ENCODE measurements at places on chromosomes 1 and 21.

DNA sequence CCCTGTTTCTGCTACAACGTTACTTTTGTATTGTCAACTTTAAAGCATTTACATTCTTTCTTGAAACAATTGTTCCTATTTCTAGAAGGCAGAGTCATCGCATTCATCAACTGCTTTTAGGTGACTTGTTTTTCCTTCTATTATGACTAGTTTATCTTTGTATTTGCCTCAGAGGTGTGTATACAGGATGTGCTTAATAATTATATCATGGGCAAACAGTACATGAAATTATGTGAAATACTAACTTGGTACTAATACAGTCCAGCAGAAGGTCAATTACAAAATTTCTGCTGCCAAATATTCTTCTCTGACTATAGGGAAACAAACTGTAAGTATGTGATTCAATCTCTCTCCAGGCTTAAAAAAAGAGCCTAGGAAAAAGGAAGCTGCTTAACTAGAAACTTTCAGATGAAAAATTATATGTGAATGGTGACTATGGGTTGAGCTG lies 101.6 kb downstream of the C4BPA start:
- DNase-seq = no peak

GRCh38 chr1:241171991-241172390 lies 185.0 kb downstream of the RGS7 start:
- no peak for DNase-seq

GRCh38 chr1:184358256-184358655 lies 28.6 kb upstream of the C1orf21 start:
- DNase-seq = no peak

- no peak for DNase-seq
Observed at GRCh38 chr1:44113095-44113609, 5.5 kb upstream of the KLF17 start.

GRCh38 chr1:171256940-171257606 lies 8.8 kb downstream of the FMO1 start:
- DNase-seq = no peak

DNA sequence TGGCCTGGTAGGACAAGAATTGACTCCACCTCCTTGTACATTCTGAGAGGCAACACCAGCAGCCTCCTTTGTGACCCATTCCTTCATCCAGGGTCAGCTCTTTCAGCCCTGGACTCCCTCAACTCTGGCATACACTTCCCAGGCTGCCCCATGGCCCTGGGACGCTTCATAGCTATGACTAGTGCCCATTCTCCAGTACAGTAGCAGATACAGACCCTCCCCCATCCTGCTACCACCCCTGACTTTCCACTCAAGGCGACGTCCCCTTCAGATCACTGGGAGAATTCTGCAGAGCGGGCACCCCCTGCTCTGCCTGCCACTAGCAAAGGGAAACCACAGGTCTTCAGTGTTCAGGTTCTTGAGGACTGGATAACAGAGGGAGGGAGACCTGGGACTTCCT lies 99.7 kb upstream of the HMGB4 start:
- DNase-seq = no peak

- DNase-seq = no peak
Observed at GRCh38 chr1:62481681-62482080, 44.8 kb downstream of the USP1 start.

DNA sequence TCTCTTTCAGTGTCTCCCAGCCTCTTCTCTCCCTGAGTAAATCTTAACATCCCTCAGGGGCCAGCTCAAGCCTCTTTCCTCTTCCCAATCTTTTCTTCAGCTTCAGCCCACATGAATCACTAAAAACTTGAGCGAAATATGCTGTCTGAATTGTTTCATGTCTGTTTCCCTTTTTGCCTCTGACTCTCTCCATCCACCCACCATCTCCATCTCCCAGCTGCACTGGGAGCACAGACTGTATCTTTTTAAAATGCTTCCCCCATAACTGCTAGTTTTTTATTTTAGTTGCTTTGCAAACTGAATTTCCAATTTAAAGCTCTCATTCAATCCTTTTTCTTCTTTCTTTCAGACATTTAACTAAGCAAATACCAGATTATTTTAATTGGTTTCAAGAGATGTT lies 3.0 kb upstream of the AHCTF1 start:
- DNase-seq = no peak

DNA sequence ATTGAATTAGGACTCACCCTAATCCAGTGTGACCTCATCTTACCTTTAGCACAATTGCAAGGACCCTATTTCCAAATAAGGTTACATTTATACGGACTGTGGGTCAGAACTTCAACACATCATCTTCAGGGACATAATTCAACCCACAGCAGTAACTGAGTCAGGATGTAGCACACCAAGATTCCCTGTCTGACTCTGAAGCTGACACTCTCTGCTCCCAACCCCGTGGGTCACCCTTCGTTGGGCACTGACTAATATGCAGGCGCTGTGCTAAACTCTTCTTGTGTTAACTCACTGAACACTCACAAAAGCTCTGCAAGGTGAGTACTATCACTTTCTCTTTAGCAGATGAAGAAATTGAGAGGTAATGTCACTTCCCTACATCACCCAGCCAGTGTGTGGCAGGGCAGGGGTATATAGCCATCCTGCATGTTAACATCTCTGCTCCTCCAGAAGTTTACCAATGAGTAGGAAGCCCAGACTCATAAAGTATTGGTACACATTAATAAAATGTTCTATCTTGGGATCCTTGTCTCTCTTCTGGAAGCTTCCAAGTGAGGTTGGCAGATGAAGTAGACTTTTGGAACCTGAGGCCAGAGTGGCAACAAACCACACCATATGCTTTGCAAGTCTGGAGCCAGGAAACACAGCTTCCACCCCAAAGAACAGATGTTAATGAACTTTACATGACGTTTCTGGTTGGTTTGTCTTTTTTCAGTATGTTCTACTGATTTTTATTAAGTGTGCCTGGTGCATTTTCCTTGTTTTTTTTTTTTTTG lies 139.2 kb upstream of the KLHDC7A start:
- DNase-seq = no peak

DNA sequence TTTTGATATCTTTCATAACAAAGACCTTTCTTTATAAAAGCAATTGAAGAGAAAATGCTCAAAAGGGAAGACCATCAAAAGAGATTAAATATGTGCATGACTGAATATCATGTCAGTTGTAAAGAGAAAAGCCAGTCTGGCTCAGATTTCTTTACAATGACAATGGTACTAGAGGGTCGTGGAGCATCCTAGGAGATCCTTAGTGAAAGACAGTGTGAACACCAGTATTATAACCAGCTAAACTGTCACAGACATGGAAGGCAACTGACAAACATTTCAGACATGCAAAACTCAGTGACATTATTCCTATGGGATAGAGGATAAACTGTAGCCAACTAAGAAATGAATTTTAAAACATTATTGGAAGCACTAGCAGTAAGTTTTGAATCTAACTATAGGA lies 27.1 kb upstream of the ADARB1 start:
- no peak for DNase-seq

GRCh38 chr1:228341450-228341813 lies 65.2 kb downstream of the TRIM11 start:
- DNase-seq = no peak

DNA sequence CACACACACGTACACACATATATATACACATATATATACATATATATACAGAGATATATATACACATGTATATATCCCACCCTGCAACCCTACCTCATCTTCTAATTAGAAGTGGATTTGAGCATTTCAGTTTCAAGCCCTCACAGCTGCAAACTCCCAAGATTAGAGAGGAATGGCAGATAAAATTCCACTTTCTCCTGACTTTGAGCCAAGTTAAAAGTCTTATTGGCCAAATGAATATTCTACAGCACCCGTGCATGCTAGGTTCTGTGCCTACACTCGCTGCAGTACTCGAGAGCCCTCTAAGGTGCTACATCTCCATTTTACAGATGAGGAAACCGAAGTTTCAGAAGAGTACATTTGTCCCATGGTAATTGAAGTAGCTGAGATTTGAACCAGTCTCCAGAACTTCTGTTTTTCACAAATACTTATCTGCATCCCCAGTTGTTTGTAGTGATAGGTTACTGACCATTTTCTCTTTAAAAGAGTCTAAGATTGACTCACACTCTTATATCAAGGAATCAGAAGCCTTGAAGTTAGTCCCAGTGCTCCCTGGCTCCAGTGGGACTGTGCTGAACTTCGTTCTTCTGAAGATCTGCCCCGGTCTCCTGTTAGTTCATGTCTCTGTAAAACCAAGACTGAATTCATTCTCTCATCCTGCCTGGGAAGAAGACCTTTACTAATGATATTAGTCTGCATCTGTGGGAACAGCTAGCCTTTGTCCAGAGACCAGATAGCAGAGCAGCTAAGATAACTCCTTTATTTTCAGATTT lies 292.1 kb downstream of the TM2D1 start:
- no peak for DNase-seq

DNA sequence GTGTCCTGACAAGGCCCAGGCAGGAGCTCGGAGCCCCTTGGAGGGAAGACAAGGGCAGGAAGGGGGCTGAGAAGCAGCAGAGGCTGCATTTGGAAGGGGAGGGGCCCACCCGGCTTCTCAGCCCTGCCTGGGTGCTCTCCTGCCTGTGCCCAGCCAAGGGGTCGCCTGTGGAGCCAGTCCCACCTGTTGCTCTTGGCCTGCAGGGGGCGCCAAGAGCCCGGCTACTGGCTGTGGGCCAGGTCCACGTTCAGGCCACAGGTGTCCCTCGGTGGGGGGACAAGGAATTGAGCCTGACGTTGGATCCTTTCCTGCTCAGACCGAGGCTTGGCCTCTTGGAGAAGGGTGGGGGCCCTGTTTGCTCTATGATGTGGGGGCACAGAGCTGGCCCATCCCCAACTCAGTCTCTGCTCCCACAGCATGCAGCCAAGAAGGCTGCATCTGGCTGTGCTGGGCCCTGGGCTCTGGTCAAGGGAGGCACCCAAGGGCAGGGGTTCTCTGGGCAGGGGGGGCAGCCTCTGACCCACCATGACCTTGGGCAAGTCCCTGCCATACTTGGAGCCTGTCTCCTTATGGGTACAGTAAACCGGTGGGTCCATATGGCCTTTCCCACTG lies 10.9 kb downstream of the WNT4 start:
- DNase-seq = peak; percentile 18

- no peak for DNase-seq
Observed at GRCh38 chr1:115911294-115911693, 65.0 kb upstream of the SLC22A15 start.

DNA sequence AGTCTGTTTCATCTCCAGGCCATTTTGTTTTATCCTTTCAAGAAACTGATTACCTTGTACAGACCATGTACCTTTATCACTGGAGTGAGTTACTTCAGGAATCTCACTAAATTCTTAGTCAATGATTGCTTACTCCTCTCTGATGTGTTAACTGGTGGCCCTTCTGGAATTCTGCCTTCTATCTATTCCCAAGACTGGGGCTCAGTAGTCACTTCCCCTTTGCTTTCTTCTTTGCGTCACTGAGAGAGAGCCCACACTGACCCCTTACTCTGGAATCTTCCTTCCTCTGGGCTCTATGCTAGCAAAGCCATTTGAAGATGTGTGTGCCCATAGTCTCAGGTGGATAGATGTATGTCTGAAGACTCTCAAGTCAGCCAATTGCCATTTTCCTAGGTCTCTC lies 34.6 kb downstream of the XCL2 start:
- no peak for DNase-seq

DNA sequence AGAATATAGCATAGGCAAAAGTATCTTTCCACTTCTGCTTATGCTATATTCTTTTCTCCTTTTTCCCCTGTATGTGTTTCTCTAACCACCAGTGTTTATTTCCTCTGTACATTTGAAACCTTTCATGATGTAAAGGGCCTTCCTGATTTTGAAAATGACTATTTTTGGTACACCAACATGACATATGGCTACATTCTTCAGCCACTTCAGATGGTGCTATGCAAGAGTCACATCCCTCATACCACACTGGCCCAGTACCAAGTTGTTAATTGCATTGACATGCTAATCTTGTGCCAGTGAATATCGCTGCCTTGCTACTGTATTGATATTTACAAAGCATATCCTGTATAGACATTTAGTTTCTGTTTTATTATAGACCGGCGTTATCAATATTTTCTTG lies 408.7 kb downstream of the NCAM2 start:
- DNase-seq = no peak

DNA sequence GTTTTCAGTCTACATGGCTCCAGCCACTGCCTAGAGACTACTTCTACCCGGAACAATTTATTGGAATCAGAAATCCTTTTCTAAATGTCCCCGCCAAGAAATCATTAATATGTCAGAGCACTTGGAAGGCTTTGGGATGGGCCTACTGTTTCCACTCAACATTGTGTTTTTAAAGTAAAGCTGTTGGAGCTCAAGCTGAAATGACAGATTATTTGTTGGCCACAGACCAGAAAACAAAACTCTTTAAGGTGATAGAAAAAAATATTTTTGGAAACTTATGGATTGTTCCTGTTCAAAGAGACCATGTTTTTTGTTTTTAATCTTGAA lies 496 bp downstream of the VPS45 start:
- DNase-seq = no peak

DNA sequence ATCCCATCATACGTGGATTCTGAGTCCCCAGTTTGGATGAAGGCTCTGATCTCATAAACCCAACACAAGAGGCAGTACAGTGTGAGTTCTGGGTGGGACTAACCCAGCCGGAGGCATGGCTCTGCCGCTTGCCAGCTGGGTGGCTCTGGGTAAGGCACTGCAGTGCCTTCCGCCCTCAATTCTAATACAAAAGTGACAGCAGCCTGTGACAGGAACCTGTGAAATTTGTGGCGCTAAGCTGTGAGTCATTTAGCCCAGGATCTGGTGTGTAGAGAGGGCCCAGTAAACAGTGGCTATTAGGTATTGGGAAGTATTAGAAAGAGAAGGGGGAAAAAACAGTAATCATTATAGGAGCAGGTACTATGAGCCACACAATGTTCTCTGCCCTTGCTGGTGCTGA lies 23.3 kb downstream of the HSPG2 start:
- DNase-seq = no peak
